AG09309 (cell line): ENCODE measurements at places on chromosomes 2 and 18.

GRCh38 chr2:210655229-210655975 lies 99.0 kb downstream of the CPS1 start:
- DNase-seq: no peak

DNA sequence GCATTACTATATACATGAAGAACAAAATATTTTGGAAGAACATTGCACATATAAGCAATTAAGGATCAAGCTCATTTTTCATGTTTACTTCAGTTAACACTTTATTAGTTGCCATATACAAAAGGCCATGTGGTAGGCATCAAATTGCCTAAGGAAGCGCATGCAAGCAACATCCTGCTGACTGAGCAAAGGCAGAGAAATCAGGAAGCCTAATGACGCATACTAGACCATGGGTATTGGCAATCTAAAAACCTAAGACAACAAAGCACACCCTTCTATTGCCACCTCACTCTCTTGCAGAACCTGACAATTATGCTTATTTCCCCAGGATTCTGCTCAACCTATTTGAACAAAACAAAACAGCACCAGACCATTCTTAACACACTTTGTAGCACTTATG lies 171.9 kb downstream of the STK39 start:
- no peak for DNase-seq

DNA sequence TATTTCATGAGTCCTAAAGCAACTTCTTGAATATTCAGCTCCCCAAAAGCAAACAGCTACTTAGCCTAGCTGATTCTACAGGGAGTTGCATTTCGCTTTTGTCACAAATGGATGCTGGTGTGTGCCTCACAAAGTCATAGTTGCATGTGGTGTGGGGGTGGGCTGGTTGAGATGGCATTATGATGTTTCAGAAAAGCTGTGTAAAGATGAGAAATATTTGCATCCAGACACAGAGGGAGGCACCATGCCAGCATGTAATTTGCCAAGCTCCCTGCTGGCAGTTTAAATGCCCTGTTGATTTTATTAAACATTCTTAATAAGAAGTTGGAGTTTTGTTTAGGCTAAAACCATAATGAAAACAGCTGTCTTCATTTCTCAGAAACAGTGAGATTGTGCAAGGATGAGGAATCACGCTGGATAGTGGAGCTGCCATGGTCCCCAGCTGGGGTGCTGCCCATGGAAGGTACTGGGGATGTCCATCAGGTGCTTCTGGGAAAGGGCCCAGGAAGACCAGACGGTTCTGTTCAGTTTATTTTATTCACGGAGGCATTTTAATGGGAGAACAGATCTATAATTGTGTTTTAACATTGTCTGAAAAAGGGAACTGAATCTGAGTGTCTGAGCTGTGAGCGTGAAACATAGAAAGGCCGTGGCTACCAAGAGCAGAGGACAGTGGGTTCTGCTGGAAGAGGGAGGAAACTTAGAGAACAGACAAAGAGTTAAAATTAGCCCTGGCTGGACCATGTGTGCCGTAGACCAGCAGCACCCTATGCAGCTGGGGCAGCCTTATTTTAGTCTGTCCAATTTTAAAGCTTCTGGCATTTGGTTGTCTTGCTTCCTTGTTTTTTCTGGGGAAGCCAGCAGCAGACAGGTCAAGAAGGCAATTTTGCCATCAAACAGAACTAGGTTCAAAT lies 177.1 kb downstream of the FAM210A start:
- no peak for DNase-seq

- DNase-seq: no peak
Measured at GRCh38 chr2:11257964-11258363, 86.5 kb downstream of the ROCK2 start.

- DNase-seq: peak; percentile 79
Measured at GRCh38 chr2:181790716-181791649, 100.5 kb upstream of the ITPRID2 start.

DNA sequence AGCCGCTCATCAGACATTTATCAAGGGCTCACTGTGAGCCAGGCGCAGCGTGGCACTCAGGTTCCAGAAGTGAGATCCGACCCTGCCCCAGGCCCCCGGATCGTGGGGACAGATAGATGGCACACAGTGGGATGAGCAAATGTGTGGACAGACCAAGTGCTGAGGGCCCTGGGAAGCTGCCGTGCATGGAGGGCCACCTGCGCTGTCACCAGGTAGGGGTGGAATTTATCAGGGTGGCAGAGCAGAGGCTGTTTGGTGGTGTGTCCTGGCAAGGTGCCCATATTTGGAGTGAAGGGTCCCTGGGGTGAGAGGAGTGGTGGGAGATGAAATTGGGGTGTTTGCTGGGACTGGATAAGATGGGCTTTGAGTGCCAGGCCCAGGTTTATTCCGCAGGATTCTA lies 92.8 kb upstream of the HS6ST1 start:
- DNase-seq: no peak

GRCh38 chr18:43596105-43596712 lies 318.9 kb upstream of the SYT4 start:
- no peak for DNase-seq

DNA sequence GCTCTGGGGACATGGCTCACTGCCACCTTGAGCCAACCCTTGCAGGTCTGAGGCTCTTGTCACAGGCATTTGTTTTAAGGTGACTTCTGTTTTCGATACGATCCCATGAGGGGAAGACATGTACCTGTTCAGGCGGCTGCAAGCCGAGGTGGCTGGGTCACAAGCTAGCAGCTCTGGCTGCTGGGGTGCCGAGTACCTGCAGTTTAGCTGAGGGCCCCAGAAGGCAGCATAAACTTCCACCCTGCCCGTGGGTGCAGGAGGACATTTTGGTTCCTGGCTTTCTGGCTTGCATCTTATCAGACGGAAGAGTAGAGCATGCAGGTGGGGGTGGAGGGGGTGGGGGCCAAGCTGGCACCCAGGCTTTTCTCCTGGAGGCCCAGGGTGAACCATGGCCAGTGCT lies 28.4 kb downstream of the COA5 start:
- DNase-seq: no peak

- no peak for DNase-seq
Measured at GRCh38 chr18:10379522-10379921, 74.9 kb upstream of the APCDD1 start.

- no peak for DNase-seq
Measured at GRCh38 chr2:135694711-135695110, 46.9 kb upstream of the UBXN4 start.
